ENCODE measurements at places on chromosomes 16 and 17.
A peak's percentile ranks its signal among the peaks of the same experiment; 100 is the strongest.

GRCh38 chr16:17138801-17139200 is 332.0 kb downstream of the XYLT1 start:
- DNase-seq: no peak

- no peak for DNase-seq
Observed at GRCh38 chr17:76640550-76641380, 2.8 kb downstream of the ST6GALNAC1 start.

GRCh38 chr16:71645450-71645849 is 19.5 kb downstream of the MARVELD3 start:
- peak; percentile 87 for DNase-seq

DNA sequence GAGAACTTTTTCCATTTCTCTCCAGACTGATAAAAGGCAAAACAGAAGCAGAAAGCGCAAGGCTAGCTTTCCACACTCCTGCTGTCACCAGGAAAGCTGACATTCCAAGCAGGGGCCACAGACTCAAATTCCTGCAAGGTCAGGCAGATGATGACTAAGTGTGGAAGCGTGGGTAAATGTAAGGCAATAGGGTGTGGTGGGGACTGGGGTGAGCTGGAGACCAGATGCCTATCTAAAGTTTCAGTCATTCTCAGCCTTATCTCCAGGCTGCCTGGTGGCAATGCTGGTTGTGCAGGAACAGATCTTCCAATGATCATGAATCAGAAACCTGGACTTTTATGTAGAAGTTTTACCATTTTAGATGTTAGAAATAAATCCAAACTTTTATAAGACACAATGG is 224.1 kb downstream of the GSG1L start:
- DNase-seq: no peak

- peak; percentile 99 for DNase-seq
Observed at GRCh38 chr16:47016700-47017133, 43.2 kb upstream of the DNAJA2 start.
